ELR (cell line): ENCODE measurements at places on chromosomes 3 and 15.
A peak's percentile ranks its signal among the peaks of the same experiment; 100 is the strongest.

GRCh38 chr15:71273731-71274447 is 158.6 kb downstream of the THSD4 start:
- DNase-seq = no peak

GRCh38 chr3:171258316-171258715 is 201.9 kb downstream of the TNIK start:
- DNase-seq = peak; percentile 22

DNA sequence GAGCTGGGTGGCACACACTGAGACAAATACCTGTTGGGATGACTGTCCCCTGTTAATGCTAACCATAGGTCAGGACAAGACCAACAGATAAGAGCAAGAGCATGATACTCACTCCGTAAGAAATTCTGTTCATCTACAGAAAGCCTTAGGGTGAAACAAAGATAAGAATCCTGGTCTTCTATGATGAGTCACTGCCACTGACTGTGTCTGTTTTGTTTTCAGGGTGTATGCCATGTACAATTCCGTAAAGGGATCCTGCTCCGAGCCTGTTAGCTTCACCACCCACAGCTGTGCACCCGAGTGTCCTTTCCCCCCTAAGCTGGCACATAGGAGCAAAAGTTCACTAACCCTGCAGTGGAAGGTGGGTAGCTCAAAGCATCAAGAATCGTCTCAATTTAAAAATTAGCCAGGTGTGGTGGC is 141.1 kb downstream of the GHSR start:
- DNase-seq = peak; percentile 72

DNA sequence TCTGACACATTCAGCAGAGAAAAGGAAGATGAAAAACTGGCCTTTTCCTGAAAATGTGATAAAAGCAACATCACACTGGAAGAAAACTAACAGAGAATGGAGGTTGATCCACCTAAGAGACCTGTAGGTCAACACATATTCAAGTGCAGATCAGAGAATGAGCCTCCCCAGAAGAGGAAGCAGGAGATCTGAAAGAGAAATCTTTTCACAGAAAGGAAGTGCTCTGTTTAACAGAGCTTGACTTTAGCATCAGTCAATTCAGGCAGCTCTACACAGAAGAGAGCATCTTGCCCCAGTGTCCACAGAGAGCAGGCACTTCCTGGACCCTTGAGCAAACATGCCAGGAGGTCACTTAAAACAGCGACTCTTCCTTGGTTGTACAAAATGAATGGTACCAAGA is 655.4 kb upstream of the GBE1 start:
- no peak for DNase-seq

- peak; percentile 28 for DNase-seq
Observed at GRCh38 chr15:101126618-101127505, 125.0 kb downstream of the CHSY1 start.

DNA sequence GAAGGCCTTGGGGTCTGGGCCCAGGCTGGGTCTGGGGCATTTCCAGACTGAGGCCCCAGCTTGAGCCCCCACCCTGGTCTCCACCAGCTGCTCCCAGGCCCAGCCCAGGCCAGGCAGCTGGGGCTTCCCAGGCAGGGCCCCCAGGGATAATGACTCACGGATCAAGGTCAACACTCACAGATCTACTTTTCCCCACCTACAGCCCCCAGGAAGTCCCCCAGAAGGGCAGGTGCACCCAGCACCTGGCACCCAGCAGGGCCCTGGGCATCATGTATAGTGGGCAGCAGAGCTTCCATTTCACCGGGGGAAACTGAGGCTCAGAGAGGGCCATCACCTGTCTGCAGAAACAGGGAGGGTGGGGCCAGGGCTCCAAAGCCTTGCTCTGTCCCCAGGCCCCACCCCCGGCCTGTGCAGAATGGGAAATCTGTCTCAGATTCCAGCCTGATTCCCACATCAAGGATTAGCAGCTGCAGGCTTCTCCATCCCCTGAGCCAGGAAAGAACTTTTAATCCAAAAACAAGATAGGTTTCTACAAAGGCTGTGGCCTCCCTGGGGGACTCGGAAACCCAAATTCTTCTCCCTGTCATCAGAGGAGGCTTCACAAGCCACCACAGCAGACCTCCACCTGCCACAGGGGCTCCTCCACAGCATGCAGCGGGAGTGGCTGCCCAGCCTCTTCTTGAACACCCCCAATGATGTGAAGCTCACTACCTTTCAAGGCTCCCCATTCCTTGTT is 49.8 kb downstream of the IQSEC1 start:
- DNase-seq = peak; percentile 33

DNA sequence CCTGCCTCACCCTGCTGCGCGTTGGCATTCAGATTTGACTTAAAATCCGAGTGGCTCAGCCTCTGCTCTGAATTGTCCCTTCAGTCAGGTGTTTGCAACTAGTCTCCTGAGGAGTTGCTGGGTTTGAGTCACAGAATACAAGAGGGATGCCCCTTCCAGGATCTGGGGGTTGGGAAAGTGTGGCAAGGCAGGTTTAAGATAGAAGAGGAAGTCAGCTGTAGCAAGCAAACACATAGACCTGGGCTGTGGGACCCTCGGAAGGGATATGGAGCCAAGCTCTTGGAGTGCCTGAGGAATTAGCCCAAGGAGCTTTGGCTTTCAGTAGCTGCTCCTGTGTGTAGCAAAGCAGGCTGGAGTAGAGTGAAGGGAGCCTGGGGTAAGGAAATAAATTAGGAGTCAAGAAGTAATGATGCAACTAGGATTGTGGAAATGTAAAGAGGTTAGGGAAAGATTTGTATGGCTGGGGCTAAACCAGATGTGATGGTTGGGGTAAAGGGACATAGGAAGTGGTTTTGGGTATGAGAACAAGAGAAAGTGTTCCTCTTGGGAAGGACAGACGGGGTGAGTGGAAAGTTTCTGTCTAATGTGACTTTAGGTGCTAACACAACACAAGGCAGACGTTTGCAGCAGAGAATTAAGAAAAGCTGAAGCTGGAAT is 41.2 kb downstream of the RAB7A start:
- DNase-seq = no peak

- DNase-seq = no peak
Observed at GRCh38 chr3:60752809-60753208, 498.4 kb downstream of the FHIT start.

DNA sequence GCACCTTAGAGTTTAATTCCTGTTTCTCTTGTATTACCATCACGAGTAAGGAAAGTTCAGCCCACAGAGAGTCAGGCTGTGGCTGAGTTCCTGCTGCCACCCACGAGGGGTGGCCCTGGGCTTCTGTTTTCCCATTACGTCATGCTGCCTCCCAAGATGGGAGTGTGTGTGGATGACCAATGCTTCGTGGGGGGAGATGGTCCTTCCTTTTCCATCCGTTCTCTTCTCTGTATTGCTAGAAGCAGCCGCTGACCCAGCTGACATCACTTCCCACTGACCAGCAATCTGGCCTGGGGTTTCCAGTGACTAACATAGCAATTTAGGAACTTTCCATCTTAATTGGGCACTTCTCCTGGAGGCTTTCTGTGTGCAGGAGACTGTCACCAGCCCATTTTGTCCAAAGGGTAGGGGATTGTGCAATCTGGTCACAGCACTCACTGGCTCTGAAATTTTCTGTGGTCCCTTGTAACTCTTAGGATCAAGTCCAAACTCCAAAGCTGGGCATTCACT is 9.3 kb downstream of the IRAK2 start:
- DNase-seq = peak; percentile 98

DNA sequence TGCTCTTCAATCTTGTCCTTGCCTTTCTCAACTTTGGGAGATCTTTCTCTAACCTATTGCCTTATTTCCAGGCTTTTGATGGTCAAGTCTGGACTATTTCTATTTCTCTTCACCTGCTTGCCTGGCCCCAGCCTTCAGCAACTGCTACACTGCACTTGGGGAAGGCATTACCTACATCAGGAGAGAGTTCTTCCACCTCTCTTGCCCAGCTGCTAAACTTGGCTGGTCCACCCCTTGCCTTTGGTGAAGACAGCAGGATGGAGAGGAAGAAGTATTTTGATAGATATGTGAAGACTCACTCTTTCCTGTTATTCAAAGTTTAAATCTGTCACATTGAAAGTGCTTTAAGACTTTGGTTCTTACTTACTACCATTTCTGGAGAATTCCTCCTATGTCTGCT is 574.8 kb downstream of the ZPLD1 start:
- DNase-seq = no peak

DNA sequence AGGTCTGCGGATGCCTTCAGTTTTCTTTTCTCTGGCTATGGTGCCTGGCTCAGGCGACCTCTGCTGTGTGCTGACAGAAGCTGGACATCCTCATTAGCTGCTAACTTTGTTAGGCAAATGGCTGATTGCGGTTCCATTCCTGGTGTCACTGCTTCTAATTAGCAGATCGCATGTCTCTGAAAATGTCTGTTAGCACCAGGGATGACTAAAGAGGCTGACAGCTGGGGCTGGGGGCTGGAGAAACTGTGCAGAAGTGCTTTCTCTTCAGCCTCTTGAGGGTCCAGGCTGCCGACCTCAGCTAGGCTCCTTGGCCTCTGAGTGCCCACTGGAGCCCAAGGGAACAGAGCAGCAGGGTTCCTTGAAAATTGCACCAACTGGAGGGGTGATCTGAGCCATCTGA is 39.3 kb downstream of the CHCHD6 start:
- DNase-seq = no peak

- peak; percentile 75 for DNase-seq
Observed at GRCh38 chr15:49235446-49236124, 65.5 kb downstream of the GALK2 start.

DNA sequence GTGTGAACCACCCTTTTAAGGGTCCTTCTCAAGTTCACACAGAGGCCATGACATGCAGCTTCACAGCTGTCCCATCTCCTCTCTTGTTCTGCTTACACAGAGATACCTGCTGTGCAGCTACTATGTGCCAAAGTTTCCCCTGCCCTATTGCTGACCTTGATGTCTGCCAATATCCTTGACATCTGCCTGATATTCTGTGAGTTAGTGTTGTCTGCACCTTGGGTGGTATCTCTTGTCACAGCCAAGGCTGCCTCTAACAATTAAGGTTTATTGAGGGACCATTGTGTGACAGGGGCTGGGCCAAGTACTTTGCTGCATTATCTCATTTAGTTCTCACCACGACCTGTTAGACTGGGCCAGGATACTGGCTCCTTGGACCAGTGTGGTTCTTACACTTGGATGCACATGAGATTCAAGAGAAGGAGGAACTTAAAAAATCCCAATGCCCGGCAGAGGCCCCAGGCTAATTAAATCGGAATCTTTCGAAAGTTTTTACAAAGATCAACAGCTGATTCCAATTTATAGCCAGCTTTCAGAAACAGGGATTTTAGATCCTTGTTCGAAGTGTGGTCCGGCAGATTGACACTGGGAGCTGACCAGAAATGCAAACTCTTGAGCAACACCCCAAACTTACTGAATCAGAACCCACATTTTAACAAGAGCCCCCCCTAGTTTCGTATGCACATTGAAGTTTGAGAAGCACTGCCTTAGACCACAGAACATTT is 178.6 kb downstream of the SATB1 start:
- no peak for DNase-seq

- DNase-seq = no peak
Observed at GRCh38 chr3:46626039-46626438, 13.7 kb downstream of the FAM240A start.

- no peak for DNase-seq
Observed at GRCh38 chr15:69530991-69531664, 78.5 kb downstream of the RPLP1 start.

DNA sequence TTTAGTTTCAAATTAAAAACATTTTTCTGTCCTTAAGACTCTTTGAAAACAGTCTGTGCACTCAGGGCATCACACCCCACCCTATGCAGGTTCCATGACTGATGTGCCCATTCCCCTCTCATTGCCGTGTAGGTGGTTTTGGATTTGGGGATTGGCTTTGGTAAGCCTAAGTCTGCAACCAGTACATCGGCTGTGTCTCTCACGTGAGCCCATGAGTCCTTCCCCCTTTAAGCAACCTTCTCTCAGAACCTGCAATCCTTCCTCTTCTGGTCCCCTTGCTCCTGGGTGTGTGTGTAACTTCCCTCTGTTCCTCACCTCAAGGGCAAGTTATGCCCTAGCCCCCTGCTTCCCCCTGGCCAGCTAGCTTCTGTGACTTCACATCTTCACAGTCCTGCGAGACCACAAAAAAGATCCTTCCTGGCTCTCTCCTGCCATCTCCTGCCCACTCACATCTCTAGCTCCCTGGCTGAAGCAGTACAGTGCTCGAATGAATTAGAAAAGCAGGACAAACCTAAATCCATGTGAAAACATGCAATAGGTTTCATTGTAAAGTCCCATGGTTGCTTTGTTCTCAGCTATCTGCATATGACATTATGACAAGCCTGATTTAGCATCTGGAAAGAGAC is 126.7 kb downstream of the UACA start:
- no peak for DNase-seq

- no peak for DNase-seq
Observed at GRCh38 chr3:100754563-100755334, 45.5 kb downstream of the TFG start.

- no peak for DNase-seq
Observed at GRCh38 chr3:14943042-14943441, 4.3 kb upstream of the NR2C2 start.

GRCh38 chr15:63389902-63390670 is 8.4 kb upstream of the CA12 start:
- DNase-seq = no peak

DNA sequence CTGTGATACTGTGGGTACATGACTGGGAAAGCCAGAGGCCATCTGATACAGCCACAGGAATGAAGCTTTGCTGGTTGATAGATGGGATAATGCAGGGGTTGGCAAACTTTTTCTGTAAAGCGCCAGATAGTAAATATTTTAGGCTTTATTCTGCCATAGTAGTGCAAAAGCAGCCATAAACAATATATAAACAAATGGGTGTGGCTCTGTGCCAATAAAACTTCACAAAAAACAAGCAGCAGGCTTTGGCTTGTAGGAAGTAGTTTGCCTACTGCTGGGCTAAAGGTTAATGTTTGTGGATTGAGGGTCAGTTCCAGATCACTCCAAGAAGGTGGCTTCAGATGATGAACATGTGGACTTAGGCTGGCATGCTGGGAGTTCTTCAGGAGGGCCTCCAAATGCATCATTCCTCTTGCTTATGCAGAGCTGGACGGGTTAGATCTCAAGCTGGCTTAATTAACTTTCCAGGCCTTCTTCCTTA is 305.7 kb downstream of the RPLP1 start:
- peak; percentile 27 for DNase-seq

DNA sequence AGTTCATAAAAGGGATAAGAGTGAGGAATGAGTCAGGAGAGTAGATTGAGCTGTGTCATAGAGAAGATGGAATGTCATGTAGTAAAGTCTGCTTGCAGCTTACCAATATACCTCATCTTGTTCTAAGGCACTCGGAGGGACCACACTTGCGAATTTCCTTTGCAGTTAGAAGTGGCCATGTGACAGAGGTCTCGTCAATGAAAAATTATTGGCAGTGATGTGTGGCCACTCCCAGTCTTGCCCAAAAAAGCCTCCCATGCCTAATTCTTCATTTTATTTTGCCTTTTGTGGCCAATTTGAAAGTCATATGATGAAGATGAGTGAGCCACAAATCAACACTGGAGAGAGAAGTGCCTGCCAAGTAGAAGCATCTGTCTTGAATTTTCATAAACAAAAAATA is 465.6 kb upstream of the ZNF385D start:
- no peak for DNase-seq

DNA sequence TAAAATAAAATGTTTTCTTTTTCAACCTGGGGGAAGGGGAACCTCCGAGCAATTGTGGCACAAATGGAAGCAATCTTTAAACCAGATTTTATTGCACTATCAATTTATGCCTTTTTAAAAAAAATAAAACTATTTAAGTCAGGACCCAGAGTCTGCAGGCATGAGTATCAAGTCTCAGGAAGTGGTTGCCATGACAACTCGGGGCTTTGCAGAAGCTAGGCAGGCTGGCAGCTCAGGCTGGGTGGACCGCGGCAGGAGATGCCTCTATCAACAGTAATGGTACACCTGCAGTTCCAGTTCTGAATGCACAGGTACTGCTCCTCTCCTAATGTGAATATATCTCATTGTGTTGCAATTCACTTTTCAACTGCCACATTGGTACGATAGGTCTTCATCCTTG is 447.7 kb downstream of the GABRG3 start:
- DNase-seq = no peak
